ENCODE measurements at places on chromosomes 16 and 17.

DNA sequence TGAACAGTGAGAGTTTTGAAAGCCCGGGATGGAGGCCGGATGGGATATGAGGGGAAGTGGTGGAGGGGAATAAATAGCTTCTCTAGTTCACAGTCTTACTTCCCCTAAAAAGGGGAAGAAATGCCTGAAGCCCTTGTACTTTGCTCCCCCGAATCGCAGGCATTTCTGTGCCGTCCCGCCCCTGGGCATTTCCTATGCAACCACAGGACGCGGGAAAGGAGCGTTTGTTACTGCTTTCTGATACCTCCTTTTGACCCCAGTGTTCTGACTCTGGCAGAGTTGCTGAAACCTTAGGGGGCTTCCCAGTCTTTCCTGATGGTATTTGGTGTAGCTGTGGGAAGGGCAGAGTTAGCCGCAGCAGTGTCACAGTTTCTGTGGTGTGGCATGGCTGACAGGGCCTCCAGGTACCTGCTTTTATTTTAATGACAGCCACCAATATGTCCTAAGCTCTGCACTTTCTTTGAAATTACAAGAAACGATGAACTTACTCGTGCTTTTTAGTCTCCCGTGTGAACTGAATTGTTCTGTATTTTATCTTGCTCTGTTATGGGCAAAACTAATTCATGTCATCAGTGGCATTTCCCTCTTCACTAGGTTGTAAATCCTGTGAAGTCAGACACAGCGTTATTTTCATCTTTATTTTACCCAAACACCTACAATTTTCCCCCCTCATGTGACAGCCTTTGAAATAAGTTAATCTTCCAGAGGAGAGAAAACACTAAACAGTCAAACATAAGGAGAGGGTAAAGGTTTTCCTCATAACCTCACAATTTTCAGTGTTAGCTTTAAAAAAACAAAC, 27.1 kb downstream of the USP10 start:
- DNase-seq = peak; percentile 84

DNA sequence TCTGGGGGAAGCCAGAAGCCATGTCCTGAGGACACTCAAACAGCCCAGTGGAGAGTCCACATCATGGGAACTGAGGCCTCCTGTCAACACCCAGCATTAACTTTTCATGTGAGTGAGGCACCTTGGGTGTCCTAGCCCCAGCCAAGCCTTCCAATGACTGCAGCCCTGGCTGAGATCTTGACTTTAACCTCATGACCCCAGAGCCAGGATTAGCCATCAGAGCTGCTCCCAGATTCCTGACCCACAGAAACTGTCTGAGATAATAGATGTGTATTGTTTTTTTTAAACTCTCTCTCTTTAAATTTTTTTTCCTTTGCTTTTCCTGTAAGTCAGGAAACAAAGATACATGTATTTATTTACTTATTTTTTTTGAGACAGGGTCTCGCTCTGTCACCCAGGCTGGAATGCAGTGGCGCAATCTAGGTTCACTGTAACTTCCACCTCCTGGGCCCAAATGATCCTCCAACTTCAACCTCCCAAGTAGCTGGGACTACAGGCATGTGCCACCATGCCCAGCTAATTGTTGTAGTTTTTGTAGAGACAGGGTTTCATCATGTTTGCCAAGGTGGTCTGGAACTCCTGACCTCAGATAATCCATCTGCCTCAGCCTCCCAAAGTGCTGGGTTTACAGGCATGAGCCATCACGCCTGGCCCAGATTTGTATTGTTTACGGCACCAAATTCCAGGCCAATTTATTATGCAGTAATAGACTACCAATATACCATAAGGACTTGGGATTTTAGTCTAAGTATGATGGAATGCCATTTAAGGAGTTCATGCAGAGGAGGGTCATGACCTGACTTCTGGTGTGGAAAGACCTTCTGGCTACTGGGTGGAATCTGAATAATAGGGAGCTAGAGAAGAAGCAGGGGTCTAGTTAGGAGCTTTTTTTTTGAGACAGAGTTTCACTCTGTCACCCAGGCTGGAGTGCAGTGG, 14.0 kb upstream of the TMEM94 start:
- DNase-seq = no peak

GRCh38 chr16:83619381-83620150, 188.2 kb upstream of the HSBP1 start:
- no peak for DNase-seq

- no peak for DNase-seq
These were observed 15.0 kb upstream of the MYLK3 start for GRCh38 chr16:46763147-46763546.

DNA sequence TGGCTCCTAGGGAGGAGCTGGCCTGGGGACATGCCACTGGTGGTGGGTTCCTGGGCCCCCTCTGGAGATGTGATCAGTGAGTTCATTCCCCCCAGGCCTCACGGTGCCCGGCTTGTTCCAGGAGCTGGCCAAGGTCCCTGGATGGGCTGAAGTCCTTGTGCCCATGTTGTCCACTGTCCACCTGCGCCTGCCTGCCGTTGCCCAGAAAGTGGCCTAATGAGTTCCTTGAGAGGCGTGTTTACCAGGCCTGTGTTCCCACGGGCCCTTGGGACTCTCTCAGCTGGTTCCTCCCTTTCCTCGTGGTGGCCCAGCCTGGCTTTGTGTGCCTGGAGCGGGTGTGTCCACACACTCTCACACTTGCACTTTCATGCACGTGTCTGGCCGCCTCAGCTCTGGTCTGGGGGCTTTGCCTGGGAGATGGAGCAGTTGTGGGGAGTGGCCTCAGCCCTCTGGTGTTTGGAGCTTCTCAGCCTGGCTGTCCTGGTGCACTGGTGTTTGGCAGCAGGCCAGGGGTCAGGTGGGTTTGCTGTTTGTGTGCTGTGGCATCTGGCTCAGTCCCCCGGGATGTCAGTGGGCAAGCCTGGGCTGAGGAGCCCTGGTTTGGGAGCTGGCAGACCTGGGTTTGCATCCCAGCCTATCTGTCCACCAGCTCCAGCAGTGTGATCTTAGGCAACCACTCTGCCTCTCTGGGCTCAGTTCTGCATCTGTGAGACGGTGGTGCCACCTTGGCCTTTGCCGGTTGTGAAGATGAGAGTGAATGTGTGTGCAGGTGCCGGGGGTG, 18.0 kb downstream of the ADCY7 start:
- DNase-seq = peak; percentile 20

DNA sequence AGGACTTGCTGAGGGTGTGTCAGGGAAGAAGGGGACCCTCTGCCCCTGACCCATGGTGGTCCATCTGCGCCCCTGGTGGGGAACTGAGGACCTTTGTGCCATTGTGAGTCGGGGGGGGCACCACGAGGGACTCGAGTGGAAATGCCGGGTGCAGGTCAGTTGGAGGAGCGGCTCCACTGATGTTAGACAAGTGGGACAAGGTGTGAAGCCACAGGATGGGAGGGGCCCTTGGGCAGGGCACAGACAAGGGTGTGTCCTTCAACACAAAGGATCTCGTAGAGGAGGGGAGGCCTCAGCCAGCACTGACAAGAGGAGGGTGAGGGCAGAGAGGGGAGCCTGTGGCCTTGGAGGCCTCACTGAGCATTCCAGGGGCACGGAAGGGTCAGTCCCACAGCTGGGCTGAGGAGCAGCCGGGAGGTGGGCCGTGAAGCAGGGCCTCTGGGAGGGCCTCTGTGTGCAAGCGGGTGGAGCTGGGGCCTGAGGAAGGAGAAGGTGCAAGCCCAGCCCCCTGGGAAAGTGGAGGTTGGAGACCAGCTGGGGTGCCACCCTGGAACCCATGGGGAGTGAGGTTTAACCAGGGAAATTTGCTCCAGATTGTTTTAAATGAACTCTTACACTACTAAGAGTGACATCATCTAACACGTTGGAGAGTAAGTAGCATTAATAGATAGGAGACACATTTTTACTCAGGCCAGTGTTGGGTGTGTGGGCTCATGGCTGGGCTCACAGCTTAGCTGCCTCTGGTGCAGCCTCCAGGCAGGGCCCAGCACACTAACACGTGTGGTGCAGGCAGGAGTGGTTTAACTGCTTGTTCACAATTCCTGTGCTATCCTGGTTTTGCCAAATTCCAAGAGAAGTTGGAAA, 27.9 kb downstream of the NARF start:
- DNase-seq = no peak

DNA sequence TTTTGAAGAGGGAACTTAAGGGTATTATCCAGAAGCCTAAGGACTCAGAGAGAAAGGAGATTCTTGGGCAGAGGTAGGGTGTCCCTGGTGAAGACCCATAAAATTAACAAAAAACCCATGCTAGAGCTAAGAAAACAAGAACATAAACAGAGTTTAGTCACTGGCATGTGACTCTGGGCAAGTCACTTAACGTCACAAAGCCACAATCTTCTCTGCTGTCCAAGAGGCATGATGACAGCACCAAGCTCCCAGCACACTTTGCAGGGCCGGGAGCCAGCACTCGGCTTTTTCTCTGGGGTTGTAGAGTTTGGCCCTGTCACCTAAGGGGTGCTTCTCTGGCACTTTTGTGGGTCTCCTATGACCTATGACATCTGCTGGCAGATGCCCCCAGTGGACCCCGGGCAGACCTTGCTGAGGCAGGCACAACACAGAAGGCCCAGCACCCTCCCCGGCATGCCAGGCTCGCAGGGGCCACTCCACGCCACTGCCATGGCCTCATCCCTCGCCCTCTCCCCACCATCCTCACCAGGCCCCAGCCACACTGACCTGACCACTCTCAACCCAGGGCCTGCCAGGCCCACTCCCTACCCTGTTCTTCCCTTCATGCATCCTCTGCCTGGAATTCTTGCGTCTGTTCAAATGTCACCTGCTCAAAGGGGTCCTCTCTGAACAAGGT, 69.8 kb downstream of the DYNLRB2 start:
- peak; percentile 63 for DNase-seq

DNA sequence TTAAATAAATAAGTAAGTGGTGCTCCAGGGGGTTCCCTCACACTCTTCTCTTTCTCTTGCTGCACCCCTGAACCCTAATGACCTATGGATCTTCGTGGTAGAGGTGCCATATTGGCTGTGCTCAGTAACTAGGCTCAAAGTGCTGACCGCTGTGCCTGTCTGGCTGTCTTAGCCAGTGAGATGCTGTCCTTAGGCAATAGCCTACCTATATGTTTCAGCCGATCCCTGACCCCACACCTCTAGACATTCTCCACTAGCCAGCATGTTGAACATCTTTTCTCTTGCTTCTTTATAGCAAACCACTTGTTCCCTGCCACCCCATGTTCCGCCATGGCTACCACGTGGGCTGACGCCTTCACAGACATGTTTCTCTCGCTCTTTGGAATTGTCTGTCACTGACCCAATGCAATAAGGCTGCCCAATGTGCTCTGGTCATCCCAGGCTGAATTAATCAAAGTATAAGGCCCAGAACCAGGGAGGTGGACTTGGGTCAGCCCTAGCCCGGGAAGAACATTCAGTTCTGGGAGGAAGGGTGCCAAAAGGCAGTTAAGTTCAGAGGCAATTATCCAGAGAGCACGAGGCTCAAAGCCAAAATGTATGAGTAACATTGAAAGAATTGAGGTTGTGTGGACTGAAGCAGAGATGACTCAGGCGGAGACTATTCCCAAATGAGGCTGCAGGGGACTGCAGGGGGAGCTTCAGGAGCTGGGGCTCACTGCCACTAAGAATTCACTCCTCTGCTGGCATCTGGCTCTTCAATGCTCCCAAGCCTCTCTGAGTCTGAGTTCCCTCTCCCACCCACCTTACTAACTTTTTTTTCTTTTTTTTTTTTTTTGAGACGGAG, 28.7 kb upstream of the TNRC6A start:
- DNase-seq = no peak

DNA sequence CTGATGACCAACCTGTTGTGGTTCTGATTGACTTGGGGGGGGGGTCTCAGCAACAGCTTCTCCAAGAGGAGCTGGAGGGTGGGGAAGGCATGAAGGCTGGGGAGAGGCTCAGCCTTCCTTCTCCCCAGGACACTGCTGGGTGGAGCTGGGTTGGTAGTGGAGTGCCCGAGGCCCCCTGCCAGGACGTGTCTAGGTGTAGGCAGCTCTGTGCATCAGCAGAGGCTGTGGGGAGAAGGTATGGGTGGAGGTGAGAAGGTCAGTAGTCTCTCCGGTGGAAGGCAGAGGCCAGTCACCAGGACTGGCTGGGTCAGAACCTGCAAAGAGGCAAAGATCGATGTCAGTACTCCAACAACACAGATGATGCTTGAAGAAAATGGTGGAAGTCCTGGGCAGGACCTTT, 3.9 kb downstream of the CHAD start:
- no peak for DNase-seq

GRCh38 chr17:70080541-70081347, 5.7 kb downstream of the KCNJ16 start:
- DNase-seq = no peak

GRCh38 chr16:57802341-57803133, at the start of gene KIFC3:
Gene KIFC3, minus strand, starts transcription at chr16:57802491. Its CDS starts 4,248 bp downstream, at chr16:57798243.
- DNase-seq = peak; percentile 28

- peak; percentile 26 for DNase-seq
These were observed 31.7 kb downstream of the OSBPL7 start for GRCh38 chr17:47789611-47790561.

DNA sequence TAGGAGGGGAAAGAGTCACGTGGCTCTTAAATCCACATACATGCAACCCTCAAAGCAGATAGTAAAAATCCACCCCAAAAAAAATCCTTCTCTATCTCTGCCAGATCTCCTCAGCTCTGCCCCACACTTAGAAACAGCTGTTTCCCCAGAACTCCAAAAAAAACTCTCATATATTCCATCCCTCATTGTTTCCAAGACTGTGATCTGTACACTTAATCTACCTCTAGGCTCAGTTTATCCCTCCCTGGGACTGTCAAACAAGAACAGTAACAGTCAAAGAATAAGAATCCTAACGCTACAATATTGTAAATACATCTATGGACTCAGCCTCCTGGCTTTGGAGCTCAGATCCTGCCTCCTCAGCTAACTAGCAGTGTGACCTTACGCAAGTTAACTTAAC, 11.6 kb downstream of the CUEDC1 start:
- DNase-seq = no peak

DNA sequence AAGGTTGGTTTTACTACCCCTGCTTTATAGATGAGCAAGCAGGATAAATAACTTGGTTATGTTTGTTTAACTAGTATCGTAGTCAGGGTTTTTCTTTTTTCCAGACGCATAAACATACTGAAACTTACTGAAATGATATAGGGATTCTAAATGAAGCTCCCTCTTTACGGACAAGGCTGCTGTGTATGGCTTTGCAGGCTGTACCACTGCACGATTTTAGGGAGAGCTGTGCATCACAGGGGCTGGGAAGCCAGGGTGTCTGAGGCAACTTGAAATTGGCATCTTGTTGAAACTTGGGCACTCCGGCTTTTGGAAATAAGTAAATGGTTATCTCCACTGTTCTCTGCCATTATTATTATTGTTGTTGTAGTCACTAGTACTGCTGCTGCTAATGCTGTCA, 218.1 kb upstream of the CDH8 start:
- DNase-seq = no peak
